ENCODE measurements at places on chromosomes 5 and 9. TPM values are rescaled to one million over a fixed set of nuclear protein-coding genes. Genes with fewer than 3 reads are reported as not detected.

SAXO1 gene
- not detected for total RNA-seq

PCDHB9 gene
- 0.25 TPM for total RNA-seq

PHF24 gene
- total RNA-seq: not detected

ZNF483 gene
- not detected for total RNA-seq

CEL gene
- 0.58 TPM for total RNA-seq

CAVIN4 gene
- 0.08 TPM for total RNA-seq

OR1J2 gene
- not detected for total RNA-seq

CCDC183 gene
- total RNA-seq: 9.0 TPM

SPINK1 gene
- total RNA-seq: 22.5 TPM

LIFR gene
- not detected for total RNA-seq

SLC23A1 gene
- 0.39 TPM for total RNA-seq

PPWD1 gene
- 17.6 TPM for total RNA-seq

SH2D3C gene
- total RNA-seq: not detected

CSNK1G3 gene
- 18.4 TPM for total RNA-seq

BARHL1 gene
- total RNA-seq: not detected

CDH9 gene
- total RNA-seq: not detected

Measured in HT-29 (cell line).